Stimulated activated CD8-positive, alpha-beta memory T cell treated with anti-CD3 and anti-CD28 coated beads, Interleukin-12 subunit alpha, Interleukin-12 subunit beta, amount 100 ng/mL, for 4 hours (primary cell): ENCODE measurements at places on chromosomes 16 and 17.

DNA sequence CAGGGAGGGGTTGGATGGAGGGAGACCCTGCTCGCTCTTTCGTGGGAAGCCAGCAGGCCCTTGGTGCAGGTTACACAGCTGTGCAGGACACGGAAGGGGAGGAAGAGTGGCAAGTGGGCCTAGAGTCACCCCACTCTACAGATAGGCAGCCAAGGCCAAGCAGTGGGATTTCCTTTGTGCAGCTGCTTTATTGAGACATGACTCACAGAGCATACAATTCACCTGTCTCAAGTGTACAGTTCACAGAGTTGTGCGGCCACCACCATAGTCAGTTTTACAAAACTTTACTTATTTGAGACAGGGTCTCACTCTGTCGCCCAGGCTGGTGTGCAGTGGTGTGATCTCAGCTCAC, 91.2 kb upstream of the CIBAR2 start:
- no peak for DNase-seq

DNA sequence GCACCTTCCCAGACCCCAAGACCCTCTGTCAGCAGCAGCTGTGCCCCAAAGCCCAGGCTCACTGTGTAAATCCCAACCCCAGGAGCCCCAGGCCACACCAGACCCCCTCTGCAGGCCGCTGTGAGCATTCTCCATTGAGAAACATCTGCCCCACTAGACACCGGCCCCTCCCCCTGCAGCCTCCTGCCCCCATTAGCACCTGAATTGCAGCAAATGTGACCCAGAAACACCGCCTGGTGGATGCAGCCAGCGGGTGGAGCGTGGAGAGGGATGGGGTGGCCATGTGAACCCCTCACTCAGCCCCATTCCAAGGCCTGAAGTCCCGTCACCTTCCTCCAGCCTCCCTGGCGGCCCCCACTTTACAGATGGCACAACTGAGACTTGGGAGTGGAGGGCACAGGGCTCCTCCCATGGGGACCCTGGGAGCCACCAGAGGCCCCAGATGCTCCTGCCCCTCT, 2.2 kb downstream of the UBALD1 start:
- no peak for DNase-seq

DNA sequence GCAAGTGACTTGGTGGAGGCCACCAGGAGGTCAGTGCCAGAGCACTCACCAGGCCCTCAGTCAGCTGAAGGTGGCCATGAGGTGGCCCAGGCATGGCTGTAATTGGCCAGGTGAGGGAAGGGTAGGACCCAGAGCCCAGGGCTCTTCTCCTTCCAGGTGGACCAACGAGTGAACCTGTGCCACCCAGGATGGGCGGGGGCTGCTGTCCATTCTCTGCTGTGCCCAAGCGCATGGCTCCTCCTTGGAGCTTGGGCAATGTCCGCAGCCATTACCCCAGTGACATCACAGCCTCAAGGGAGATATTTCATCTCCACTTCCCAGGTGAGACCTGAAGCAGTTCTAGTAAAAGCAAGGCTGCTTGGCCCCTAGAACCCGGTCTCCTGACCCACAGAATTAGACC, 303.0 kb upstream of the FOXF1 start:
- DNase-seq, result no peak

GRCh38 chr17:16294560-16294959, 58.7 kb downstream of the CENPV start:
- DNase-seq, result no peak

DNA sequence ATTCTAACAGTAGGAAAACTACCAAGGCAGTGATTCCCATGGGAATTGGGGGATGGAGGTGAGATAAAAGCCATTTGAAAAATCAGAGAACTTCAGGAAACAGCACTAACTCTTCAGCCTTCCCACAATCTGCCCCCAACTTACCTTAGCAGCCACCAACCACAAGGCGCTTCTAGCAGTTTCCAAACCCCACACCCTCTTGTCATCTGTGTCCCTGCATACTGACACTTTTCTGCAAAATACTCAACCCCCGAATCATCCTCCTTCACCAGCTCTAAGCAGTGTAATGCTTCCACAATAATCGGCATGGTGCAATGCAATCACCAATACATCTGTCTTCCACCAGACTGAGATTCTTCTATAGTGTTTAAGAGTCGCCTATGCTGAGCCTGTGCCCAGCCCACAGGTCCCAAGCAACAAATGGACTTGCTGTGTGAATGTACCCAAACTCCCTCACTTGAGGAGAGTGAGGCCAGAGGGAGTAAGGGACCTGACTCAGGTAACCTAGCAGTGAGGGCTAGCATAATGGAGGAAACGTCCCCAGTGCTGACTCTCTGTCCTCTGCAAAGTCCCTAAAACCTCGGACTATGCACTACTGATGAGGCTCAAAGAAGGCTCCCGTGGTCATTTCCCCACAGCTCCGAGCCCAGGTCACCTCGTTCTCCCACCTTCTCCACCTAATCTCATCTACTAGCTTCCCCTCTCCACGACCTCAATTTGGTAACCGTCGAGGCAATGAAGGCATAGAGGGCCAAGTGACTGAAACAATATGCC, 943 bp downstream of the DYNC1LI2 start:
- DNase-seq, result no peak

GRCh38 chr17:68248199-68248825, 469 bp downstream of the AMZ2 start:
- no peak for DNase-seq

GRCh38 chr16:65476448-65476955, 354.6 kb upstream of the CDH11 start:
- no peak for DNase-seq

DNA sequence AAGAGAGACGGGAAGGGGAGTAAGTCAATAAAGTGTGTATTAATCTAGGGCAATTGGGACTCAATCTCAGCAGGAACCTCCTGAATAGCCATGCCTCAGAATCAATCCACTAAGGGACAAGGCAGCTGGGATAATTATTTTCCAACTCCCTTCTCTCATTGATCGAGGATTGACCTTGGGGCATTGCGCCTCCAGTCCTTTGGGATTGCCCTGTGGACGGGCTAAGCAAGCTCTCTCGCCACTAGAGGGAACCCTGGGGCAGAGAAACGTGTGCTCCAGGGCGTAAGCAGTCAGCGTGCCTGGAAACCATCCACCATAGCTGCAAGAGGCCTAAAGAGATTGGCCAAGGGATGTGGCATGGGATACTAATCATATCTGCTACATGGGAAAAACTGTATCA, 53.9 kb upstream of the ERCC4 start:
- DNase-seq, result no peak

GRCh38 chr17:76309461-76309860, 1.4 kb upstream of the QRICH2 start:
- no peak for DNase-seq

DNA sequence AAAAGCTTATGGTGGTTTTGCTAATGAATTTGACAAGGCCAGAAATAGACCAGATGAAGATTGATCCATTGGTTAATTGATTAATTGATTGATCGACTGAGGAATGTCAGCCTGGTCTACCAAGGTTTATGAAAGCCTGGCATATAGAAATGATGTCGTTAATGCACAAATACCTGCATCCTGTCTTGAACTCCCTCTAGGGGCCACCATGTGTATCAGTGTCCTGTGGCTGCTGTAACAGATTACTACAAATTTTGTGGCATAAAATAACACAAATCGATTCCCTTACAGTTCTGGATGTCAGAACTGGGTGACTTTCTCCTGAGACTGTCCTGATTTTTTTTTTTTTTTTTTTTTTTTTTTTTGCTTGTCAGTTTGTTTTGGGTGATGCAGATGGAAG, 553.2 kb downstream of the MAF start:
- DNase-seq, result no peak

DNA sequence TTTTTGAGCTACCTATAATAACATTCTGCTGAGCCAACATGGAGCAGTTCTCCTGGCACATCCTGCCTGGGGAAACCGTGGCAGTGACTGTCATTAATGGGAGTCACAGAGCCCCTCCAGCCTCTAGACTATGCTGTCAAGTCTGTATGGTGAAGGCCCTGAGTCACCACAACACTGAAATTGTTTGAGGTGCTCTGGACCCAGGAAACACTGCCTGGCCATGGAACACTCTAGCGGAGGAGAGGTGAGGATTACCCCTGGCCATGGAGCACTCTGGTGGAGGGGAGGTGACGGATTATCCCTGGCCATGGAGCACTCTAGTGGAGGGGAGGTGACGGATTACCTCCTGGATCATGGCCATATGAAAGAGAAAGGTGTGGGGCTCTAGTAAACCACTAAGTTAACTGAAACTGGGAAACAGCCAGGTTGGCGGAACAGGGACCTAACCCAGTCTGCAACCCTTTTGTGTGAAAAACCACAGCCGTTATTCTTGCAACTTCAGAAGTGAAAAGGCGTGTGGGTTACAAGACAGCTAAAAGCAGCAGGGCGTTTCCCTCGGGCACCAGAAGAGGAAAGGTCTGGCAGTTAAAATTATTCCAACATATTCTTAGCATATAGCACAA, 156.7 kb downstream of the KCNJ12 start:
- DNase-seq, result no peak

- DNase-seq, result no peak
These were observed 19.9 kb downstream of the GAS7 start for GRCh38 chr17:10178506-10178991.

DNA sequence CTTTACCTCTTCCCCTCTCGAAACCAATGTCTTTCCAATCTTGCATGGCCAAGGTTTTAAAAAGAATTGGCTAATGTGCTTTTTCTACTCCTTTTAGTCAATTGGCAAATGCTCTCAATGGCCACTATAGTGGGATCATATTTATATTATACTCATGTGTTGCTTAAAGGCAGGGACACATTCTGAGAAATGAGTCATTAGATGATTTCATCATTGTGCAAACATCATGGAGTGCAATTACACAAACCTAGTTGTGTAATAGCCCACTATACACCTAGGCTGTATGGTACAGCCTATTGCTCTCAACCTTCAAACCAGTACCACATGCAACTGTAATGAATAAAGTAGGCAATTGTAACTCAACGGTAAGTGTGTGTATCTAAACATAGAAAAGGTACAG, 180.9 kb downstream of the HS3ST3A1 start:
- no peak for DNase-seq

DNA sequence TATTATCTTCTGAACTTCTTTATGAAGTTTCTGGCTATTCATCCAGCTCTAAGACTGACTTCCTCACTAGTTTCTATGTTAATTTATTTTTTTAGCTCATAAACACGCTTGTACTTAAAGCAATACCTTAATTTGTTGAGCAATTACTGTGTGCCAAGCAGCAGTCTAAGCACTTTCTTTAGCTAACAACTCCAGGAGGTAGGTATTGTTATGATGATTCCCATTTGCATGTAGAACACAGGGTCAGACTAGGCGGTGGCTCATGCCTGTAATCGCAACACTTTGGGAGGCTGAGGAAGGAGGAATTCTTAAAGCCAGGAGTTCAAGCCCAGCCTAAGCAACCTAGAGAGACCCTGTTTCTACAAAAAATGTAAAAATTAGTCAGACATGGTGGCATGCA, 19.8 kb downstream of the DNAH3 start:
- DNase-seq, result no peak

GRCh38 chr17:73519714-73520368, 124.4 kb downstream of the SDK2 start:
- no peak for DNase-seq

DNA sequence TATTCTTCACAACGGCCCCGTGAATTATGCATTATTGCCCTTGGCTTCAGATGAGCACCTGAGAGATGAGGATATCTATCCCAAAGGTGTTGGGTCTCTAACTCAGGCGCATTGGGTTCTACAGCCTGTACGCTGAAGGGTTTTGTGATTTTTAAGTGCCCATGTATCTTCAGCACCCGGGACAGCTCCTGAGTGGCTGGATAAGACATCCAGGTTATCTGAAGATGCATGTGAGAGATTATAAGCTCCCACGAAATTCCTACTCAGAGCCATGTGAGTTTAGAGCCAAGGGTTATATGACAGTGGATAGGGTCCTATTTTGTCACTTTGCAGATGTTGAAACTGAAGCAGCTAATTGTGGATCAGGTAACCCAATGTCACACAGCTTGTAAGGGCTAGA, 612.3 kb upstream of the EEF2KMT start:
- no peak for DNase-seq
